ENCODE measurements at places on chromosomes 5 and 9.

DNA sequence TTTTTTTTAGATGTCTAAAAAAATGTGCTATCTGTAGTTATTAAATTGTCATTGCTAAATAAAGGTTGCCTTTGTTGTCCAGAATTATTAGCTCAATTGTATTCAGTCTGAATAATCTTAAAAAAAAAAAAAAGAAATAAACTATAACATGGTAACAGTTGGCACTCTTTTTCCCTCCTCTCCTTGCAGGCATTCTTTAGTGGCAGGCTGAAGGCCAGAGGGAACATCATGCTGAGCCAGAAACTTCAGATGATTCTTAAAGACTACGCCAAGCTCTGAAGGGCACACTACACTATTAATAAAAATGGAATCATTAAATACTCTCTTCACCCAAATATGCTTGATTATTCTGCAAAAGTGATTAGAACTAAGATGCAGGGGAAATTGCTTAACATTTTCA is 87.6 kb upstream of the FAM170A start:
- H3K4me3 ChIP-seq: no peak overlapping the region
- no peaks in the 10 kb centered on the region for H3K27me3 ChIP-seq
- no peaks in the 10 kb centered on the region for H3K4me1 ChIP-seq
- DNase-seq: no peak
- peaks cover 26% of the 10 kb centered on the region for H3K36me3 ChIP-seq
- H3K27ac ChIP-seq: no peak overlapping the region

DNA sequence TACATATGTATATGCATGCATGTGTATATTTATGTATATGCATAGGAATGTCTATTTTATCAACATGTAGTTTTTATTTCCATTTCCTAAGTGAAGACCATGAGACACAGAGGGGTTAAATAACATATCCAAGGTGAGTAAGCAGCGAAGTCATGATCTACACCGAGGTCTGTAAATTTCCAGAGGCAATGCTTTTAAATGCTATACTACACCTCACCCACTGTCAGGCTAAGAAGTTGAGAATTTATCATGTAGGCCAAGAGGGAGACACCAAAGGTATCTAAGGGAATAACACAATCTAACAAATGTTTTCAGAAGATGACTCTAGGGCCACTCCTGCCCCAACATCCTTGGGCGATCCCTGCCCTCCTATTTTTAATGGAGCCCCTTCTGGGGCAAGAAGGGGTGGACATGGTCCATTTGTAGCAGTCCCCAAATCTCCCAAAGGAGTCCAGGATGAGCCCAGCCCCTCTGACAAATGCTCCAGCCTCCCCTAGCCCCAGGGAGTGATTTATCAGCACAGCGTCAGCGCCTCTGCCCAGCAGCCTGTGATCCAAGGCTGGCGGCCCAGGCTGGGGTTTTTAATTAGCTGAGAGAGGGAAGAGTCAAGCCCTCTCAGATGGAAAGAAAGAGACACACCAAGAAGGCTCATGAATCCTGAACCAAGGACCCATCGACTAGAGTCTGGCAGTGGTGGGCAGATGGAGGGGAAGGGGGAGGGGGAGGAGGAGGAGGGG is 339.9 kb downstream of the ASTN2 start:
- H3K36me3 ChIP-seq: no peaks in the 10 kb centered on the region
- no peaks in the 10 kb centered on the region for H3K4me1 ChIP-seq
- H3K27ac ChIP-seq: no peak overlapping the region
- no peak overlapping the region for H3K4me3 ChIP-seq

DNA sequence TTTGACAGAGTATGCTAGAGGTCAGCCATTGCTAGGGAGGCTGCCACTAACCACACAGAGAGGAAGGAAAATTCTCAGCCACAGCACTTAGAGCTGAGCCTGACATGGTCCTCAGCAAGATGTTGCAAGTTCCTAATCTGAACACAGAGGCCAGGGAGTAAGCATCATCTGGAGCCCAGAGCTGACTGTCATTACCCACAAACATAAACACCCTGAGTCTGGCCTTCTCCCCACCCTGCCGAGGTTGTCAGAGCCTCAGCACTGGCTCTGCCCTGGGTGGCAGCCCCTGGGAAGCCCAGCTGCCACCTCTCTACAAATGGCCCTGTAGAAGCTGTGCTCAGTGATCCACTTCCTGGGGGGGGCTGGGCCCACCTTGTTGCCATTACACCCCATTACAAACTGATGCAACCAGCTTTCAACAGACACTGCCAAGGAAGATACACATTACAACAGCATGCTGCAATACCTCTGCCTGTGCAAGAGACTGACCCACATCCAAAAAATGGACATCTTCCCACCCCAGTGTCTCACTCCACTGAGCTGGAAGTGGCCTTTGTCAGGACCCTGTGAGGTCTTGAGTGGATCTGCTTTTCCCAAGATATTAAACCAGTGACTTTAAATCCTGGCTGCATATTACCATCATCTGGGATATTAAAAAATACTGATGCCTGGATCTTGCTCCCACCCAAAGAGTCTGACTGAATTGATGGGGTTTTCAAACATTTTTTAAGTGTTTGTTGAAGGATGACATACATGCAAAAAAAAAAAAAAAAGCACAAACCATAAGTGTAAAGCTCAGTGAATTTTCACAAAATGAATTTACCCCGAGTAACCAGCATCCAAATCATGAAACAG is 33.0 kb downstream of the IRF1 start:
- H3K4me3 ChIP-seq: peak overlapping the region; percentile 72
- DNase-seq: no peak
- H3K27ac ChIP-seq: peak overlapping the region; percentile 96
- H3K27me3 ChIP-seq: no peaks in the 10 kb centered on the region

GRCh38 chr5:6761333-6761732 is 48.1 kb downstream of the TENT4A start:
- DNase-seq: no peak
- no peaks in the 10 kb centered on the region for H3K27me3 ChIP-seq
- peaks cover 6% of the 10 kb centered on the region for H3K36me3 ChIP-seq
- no peak overlapping the region for H3K4me3 ChIP-seq

Data from memory B cell (primary cell).